ENCODE measurements at places on chromosomes 7 and 10.

GRCh38 chr10:69360485-69361302 lies 56.0 kb downstream of the TACR2 start:
- H3K27me3 ChIP-seq, result no peaks in the 10 kb centered on the region
- H3K4me3 ChIP-seq, result no peak overlapping the region
- no peak for DNase-seq
- peaks cover 17% of the 10 kb centered on the region for H3K36me3 ChIP-seq
- H3K27ac ChIP-seq, result peak overlapping the region; percentile 75
- H3K4me1 ChIP-seq, result peaks cover 51% of the 10 kb centered on the region

GRCh38 chr7:33500703-33501701 lies 371.6 kb downstream of the BBS9 start:
- no peak for DNase-seq
- no peak overlapping the region for H3K4me3 ChIP-seq
- H3K27me3 ChIP-seq, result no peaks in the 10 kb centered on the region
- no peaks in the 10 kb centered on the region for H3K4me1 ChIP-seq
- no peak overlapping the region for H3K27ac ChIP-seq

GRCh38 chr7:123580406-123581161 lies 21.0 kb upstream of the ASB15 start:
- H3K27me3 ChIP-seq, result peaks cover 24% of the 10 kb centered on the region
- no peak overlapping the region for H3K27ac ChIP-seq
- no peaks in the 10 kb centered on the region for H3K36me3 ChIP-seq
- H3K4me3 ChIP-seq, result no peak overlapping the region
- no peak for DNase-seq

- H3K4me1 ChIP-seq, result no peaks in the 10 kb centered on the region
- H3K27ac ChIP-seq, result no peak overlapping the region
- no peak for DNase-seq
- H3K36me3 ChIP-seq, result peaks cover 3% of the 10 kb centered on the region
These were observed 63.4 kb downstream of the MYL10 start for GRCh38 chr7:101565601-101566209.

GRCh38 chr10:36448760-36449691 lies 676.4 kb upstream of the ANKRD30A start:
- no peak overlapping the region for H3K27ac ChIP-seq
- H3K4me3 ChIP-seq, result no peak overlapping the region
- DNase-seq, result no peak

DNA sequence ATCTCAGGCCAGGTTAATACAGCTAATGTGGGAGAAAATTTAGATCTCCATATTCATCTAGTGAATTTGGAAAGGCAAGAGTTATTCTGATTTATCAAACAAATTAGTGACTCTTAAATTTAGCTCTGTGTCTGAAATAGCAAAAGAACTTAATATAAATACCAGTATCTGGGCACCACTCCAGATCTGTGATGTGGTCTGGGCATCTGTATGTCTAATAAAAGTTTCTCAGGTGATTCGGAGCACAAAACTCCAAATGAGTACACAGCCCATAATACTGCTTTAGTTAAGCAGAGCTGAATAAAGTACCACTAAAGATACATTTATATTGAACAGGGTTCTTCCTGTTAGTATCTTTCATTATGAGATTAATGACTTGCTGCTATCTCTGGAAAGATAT lies 261.4 kb downstream of the BAMBI start:
- H3K27ac ChIP-seq, result no peak overlapping the region
- no peak for DNase-seq
- H3K4me1 ChIP-seq, result no peaks in the 10 kb centered on the region
- no peaks in the 10 kb centered on the region for H3K36me3 ChIP-seq
- H3K27me3 ChIP-seq, result no peaks in the 10 kb centered on the region

DNA sequence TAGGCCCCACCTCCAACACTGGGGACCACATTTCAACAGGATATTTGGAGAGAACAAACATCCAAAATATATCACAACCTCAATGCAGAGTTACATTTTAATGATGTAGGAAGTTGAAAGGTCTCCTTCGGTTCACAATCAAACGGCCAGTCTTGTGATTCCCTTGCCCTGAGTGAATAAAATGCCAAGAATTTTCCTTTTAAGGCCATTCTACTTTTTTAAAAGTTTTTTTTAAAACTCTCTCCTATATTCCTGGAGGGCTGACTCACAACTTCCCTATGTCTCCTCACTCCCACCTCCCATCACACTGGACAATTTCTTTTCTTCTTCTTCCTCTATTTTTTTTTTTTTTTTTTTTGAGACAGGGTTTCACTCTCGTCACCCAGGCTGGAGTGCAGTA lies 693.6 kb upstream of the AUTS2 start:
- H3K27me3 ChIP-seq, result no peaks in the 10 kb centered on the region
- H3K4me1 ChIP-seq, result no peaks in the 10 kb centered on the region
- DNase-seq, result no peak
- H3K36me3 ChIP-seq, result no peaks in the 10 kb centered on the region

- no peak for DNase-seq
- H3K4me1 ChIP-seq, result no peaks in the 10 kb centered on the region
- H3K36me3 ChIP-seq, result peaks cover 3% of the 10 kb centered on the region
- no peaks in the 10 kb centered on the region for H3K27me3 ChIP-seq
These were observed 901.7 kb downstream of the KCNMA1 start for GRCh38 chr10:76735866-76736265.

DNA sequence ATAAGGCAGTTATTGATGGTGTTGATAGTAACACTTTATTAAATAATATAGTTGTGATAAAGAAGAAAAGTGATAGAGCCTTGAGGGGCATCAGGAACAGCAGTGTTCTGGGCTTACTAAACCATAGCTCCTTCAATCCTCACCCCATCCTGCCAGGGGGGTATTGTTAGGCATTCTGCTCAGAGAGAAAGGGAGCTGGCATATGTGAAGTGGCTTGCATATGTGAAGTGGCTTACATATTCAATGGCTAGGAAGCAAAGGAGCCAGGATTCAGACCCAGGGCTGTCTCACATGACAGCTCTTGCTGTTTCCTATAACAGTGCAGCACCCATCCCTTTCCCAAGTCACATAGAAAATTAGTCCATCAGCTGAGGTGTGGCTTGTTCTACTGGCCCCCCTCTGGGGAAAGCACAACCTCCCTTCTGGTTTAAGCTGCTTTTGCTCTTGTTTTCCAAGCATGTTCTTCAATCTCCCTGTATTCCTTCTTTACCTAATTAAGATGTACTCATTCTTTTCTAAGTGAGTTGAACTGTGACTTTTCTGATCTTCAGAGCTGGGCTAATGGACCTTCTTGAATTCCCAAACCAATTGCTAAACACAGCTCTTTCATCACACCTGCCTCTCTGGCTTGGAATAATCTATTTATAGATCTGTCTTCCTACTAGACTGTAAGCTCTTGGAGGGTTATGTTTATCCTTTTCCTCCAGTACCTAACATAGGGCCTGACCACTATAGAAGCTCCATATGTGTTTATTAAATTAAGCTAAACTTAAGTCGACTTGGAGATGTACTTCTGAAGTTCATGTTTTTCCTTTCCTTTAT lies 108.7 kb upstream of the GLI3 start:
- H3K4me1 ChIP-seq, result no peaks in the 10 kb centered on the region
- no peaks in the 10 kb centered on the region for H3K36me3 ChIP-seq
- no peak for DNase-seq
- H3K4me3 ChIP-seq, result no peak overlapping the region

GRCh38 chr7:132764762-132765161 lies 188.5 kb upstream of the PLXNA4 start:
- H3K4me1 ChIP-seq, result no peaks in the 10 kb centered on the region
- peaks cover 4% of the 10 kb centered on the region for H3K36me3 ChIP-seq
- no peak overlapping the region for H3K27ac ChIP-seq
- no peaks in the 10 kb centered on the region for H3K27me3 ChIP-seq
- DNase-seq, result no peak

- peaks cover 8% of the 10 kb centered on the region for H3K27me3 ChIP-seq
- no peak for DNase-seq
- no peak overlapping the region for H3K27ac ChIP-seq
- no peaks in the 10 kb centered on the region for H3K4me1 ChIP-seq
- no peak overlapping the region for H3K4me3 ChIP-seq
These were observed 57.7 kb upstream of the KLF14 start for GRCh38 chr7:130791746-130792145.

- peaks cover 22% of the 10 kb centered on the region for H3K4me1 ChIP-seq
- DNase-seq, result no peak
- peaks cover 12% of the 10 kb centered on the region for H3K27me3 ChIP-seq
- H3K4me3 ChIP-seq, result peak overlapping the region; percentile 72
These were observed 36.7 kb upstream of the PSAP start for GRCh38 chr10:71887743-71888142.

DNA sequence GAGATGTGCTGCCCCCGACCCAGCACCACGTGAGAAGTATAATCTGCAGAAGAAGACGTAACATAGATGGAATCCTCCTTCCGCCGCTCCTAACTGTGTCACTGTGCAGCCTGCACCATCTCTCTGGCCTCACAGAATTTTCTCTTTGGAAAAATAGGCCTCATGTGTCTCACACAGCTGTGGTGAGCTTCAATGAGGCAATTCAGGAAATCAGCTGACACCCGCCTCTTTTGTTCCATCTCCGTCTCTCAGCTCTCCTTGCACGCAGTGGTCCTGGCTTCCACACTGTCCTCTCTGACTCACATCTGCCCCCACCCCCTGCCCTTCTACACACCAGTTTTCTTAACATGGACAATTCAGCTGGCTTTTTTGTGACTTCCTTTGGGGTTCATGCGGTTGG lies 7.2 kb downstream of the C10orf90 start:
- peak overlapping the region; percentile 37 for H3K4me3 ChIP-seq
- peaks cover 14% of the 10 kb centered on the region for H3K27me3 ChIP-seq
- no peak overlapping the region for H3K27ac ChIP-seq

DNA sequence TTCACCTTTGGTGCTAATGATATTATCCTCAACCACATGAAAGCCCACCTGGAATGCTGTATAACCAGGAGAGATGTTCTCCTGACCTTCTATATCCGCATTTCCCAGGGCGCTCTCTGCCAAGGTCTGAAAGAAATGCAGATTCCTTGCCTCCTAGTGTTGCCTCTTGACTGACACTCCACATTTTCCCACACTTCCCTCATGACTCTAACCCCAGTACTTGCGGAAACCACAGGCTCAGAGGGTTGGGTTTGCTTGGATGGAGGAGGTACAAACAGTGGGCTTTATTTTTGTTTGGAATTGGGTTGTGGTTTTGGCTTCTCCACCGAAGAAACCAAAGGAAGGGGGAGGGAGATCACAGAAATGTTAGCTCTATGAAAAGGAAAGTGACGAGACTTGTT lies 222.9 kb upstream of the CELF2 start:
- H3K4me1 ChIP-seq, result no peaks in the 10 kb centered on the region
- H3K36me3 ChIP-seq, result no peaks in the 10 kb centered on the region
- DNase-seq, result no peak
- H3K27ac ChIP-seq, result no peak overlapping the region
- no peak overlapping the region for H3K4me3 ChIP-seq
- H3K27me3 ChIP-seq, result peaks cover 23% of the 10 kb centered on the region

- H3K4me3 ChIP-seq, result no peak overlapping the region
- H3K27me3 ChIP-seq, result no peaks in the 10 kb centered on the region
- peak; percentile 7 for DNase-seq
- H3K4me1 ChIP-seq, result peaks cover 21% of the 10 kb centered on the region
These were observed 4.0 kb downstream of the MORN4 start for GRCh38 chr10:97629289-97629688.

- H3K4me3 ChIP-seq, result no peak overlapping the region
- H3K4me1 ChIP-seq, result no peaks in the 10 kb centered on the region
- H3K27ac ChIP-seq, result no peak overlapping the region
- peaks cover 13% of the 10 kb centered on the region for H3K27me3 ChIP-seq
- no peaks in the 10 kb centered on the region for H3K36me3 ChIP-seq
- DNase-seq, result no peak
These were observed 136.3 kb upstream of the TMEM72 start for GRCh38 chr10:44774676-44775401.

DNA sequence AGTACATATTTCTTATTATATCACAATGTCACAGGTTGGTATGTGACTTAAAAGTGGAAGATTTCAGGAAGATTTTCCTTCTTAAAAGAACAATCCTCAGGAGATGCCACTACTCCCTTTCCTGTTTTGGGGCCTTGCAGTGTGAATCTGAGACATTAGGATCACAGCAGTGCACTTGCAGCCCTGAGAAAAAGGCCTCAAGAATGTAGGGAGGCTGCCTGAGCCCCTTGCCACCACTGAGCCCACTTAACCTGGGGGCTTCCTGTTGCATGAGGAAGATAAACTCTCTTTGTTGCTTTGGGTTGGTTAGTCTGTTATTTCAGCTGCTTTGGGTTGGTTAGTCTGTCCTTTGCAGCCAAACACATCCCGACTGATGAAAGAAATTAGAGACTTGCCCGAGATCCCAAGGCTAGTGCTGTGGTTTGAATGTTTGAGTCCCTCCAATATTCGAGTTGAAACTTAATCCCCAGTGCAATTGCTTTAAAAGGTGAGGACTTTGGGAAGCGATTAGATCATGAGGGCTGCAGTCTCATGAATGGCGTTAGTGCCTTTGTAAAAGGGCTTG lies 151.3 kb upstream of the SP4 start:
- H3K27me3 ChIP-seq, result no peaks in the 10 kb centered on the region
- H3K27ac ChIP-seq, result no peak overlapping the region
- no peak overlapping the region for H3K4me3 ChIP-seq
- DNase-seq, result no peak
- peaks cover 7% of the 10 kb centered on the region for H3K4me1 ChIP-seq
- no peaks in the 10 kb centered on the region for H3K36me3 ChIP-seq

GRCh38 chr10:60339757-60340156 lies 49.9 kb downstream of the ANK3 start:
- H3K4me3 ChIP-seq, result no peak overlapping the region
- DNase-seq, result no peak
- no peak overlapping the region for H3K27ac ChIP-seq
- no peaks in the 10 kb centered on the region for H3K36me3 ChIP-seq
- peaks cover 23% of the 10 kb centered on the region for H3K4me1 ChIP-seq

DNA sequence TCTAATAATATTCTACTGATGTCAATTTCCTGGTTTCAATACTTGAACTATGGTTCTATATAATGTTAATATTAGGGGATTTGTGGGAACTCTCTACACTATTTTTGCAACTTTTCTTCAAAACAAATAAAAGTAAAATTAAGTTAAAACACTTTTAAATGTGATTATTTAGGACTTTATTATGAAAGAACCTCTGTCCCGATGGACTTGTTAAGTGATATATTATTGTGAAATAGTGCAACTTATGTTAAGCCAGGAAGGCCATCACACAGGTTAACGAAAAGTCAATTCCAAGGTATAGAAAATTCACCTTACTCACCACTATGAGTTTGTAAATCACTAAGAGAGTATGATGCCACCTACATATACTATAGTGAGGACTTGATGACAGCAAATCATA lies 79.2 kb downstream of the IMMP2L start:
- peaks cover 3% of the 10 kb centered on the region for H3K36me3 ChIP-seq
- no peaks in the 10 kb centered on the region for H3K4me1 ChIP-seq
- H3K27ac ChIP-seq, result no peak overlapping the region

DNA sequence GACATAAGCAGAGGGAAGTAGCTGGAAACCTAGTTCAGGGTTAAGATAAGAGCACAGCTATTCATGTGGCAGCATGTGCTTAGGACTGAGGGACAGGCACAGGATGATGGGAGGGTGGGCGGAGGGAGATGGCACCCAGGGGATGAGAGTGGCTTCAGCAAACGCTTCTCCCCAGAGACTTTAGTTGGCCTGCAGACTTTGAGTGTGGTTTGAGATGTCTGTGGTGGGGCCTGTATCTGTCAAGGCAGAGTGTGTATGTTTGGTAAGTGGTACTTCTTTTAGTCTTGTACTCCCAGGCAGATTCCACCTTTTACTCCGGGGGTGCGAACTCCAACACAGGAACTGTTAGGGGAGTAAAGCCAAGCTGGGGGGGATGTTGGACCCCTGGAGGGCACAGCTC lies 88.9 kb downstream of the WDFY4 start:
- DNase-seq, result no peak
- H3K4me3 ChIP-seq, result no peak overlapping the region
- no peaks in the 10 kb centered on the region for H3K36me3 ChIP-seq

GRCh38 chr10:90306187-90306586 lies 551.7 kb downstream of the HTR7 start:
- peaks cover 5% of the 10 kb centered on the region for H3K27me3 ChIP-seq
- no peaks in the 10 kb centered on the region for H3K36me3 ChIP-seq
- no peak overlapping the region for H3K4me3 ChIP-seq
- H3K27ac ChIP-seq, result no peak overlapping the region
- no peaks in the 10 kb centered on the region for H3K4me1 ChIP-seq
- DNase-seq, result no peak
